ENCODE measurements at places on chromosomes 7 and 10.

GRCh38 chr7:117479225-117480054 is at the start of gene CFTR:
CFTR (plus strand) TSS chr7:117480025; CDS start chr7:117480095, 70 bp downstream.
- DNase-seq, result no peak

DNA sequence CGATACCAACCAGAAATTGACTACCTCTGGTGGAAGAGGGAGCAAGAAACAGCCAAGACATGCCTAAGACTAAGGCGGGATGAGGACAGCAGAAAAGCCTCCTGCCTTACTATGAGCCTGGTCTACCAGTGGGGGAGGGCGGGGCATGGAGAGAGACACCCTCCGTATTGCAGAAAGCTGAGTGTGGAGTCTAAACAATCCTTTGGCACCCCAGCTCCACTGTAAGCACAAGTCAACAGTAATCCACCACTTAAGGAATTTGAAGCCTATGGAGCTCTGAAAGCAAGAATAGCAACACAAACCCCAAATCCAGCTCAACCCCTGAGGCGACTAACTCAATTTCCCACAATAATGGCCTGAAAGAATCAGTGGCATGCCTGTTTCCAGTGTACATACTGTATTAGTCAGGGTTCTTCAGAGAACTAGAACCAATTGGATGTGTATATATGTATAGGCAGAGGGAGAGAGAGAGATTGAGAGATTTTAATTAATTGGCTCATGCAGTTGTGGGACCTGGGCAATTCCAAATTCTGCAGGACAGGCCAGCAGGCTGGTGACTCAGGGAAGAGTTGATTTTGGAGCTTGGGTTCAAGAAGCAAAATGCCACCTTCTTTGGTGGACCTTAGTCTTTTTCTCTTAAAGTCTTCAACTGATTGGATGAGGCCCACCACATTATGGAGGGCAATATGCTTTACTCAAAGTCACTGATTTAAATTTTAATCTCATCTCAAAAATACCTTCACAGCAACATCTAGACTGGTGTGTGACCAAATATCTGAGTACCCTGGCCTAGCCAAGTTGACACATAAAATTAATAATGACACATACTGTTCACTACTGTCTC is 13.5 kb downstream of the PPIF start:
- DNase-seq, result no peak

DNA sequence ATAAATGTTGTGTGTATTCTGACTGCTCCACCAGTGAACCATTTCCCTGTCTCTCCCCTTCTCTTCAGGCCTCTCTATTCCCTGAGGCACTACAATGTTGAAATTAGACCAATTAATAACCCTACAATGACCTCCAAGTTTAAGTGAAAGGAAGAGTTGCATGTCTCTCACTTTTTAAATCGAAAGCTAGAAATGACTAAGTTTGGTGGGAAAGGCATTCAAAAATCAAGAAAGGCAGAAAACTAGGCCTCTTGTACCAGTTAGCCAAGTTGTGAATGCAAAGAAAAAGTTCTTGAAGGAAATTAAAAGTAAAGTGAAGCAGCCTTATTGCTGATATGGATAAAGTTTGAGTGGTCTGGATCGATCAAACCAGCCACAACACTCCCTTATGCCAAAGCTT is 198.3 kb upstream of the YAE1 start:
- no peak for DNase-seq

GRCh38 chr10:46098386-46098785 is 52.3 kb upstream of the MSMB start:
- no peak for DNase-seq

DNA sequence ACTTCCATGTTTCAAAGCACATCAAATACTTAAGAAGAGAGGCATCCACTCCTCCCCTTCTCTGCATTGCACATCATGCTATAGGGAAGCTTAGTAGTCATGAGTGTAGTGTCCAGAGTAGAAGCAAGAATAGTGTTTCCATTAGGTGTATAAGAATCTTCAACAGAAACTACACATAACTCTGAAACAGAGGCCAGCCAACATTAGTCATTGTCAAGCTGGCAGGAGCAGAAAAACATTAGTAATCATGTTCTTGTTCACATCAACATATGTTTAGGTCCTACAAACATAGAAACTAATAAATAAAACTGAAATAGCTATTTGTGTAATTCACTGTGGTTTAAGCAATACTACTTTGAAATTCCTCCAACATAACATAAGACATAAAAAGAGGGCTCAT is 370.2 kb downstream of the PPP1R3A start:
- no peak for DNase-seq

DNA sequence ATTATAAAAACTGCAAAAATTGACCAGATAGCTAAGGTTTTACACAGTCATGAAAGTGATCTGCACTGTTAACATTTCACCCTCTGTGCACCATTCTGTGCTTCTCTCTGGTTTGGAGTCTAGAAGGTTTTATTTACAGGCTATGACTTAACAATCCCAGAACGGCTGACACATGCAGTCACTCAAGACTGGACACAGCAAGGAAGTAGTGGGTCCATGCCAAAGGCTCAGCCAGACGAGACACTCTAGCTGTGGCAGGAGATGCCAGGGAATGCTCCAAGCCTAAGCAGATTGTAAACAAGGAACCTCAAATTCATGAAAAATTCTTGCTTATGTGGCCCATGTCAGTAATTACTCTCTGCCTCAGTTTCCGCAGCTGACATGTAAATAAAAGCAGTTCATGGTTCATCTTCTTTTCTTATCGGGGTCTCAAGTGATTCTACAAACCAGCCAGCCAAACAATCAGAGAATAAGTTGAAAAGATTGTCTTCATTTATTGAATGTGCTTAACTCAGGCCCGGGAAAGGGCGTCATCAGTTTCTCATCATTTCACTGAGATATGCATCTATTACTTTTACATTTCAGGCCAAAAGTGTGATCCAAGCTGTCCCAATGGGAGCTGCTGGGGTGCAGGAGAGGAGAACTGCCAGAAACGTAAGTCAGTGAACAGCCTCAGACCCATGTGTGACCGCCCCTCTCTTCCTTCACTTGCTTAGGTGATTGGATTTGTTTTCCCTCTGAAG is 132.1 kb downstream of the EGFR start:
- DNase-seq, result no peak

DNA sequence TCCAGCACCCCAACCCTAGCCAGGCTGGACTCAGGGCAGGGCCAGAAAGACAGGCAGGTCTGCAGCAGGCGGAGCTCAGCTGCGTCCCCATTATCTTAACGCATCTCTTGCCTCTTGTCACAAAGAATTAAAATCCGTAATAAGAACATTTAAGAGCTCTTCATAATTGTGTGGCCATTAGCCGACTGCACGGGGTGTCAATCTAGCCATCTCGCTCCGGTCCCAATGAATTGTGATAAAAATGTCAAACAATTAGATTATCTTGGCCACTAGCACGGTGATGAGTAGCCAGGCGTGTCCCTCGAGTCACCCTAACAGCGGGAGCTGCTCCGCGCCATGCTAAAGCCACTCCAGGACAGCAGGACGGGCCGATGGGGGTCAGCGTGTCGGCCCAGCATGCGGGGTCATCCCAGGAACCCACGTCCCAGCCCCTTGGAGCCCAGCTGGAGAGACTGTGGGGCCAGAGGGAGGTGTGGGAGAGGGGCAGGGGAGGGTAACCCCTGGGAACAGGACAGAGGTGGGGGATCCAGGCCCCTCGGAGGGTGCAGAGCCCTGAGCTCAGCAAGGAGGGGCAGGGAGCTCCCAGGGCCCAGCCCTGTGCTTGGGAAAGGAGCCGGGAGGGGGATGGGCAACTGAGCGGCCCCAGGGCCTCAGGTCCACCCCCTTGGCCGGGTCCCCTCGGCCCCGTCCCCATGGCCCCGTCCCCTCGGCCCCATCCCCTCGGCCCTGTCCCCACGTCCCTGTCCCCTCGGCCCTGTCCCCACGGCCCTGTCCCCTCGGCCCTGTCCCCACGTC is 17.7 kb upstream of the NKX6-2 start:
- no peak for DNase-seq

- DNase-seq, result no peak
Measured at GRCh38 chr10:46092524-46093081, 46.5 kb upstream of the MSMB start.
